ENCODE measurements at places on chromosomes 12 and 14.
A peak's percentile ranks its signal among the peaks of the same experiment; 100 is the strongest.

GRCh38 chr12:14968478-14968877 lies 4.4 kb upstream of the PDE6H start:
- DNase-seq = no peak
- H3K36me3 ChIP-seq = peaks cover 5% of the 10 kb centered on the region
- no peak overlapping the region for H3K4me3 ChIP-seq
- H3K4me1 ChIP-seq = peaks cover 35% of the 10 kb centered on the region

DNA sequence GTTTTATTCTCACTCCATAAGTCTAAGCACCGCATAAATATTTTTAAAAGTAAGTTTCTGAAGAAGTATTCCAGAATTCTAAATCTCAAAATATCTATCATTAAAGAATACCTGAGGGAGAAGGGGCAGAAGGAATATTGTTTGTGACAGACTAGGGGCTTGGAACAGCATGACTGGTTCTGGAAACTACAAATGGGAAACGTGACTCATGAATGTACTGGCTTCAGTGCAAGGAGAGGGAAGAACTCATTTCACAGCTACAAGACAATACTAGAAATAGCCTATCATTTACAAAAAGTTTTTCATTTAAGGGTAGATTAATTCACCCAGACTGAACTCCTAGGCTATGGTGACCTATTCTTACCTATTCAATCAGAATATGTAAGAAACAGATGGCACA lies 121.3 kb downstream of the SLC25A21 start:
- H3K4me1 ChIP-seq = no peaks in the 10 kb centered on the region
- H3K4me3 ChIP-seq = no peak overlapping the region
- no peak overlapping the region for H3K27ac ChIP-seq
- H3K27me3 ChIP-seq = no peaks in the 10 kb centered on the region
- H3K36me3 ChIP-seq = no peaks in the 10 kb centered on the region

- H3K4me3 ChIP-seq = peak overlapping the region; percentile 82
- peak overlapping the region; percentile 76 for H3K27ac ChIP-seq
- H3K4me1 ChIP-seq = peaks cover 21% of the 10 kb centered on the region
- H3K36me3 ChIP-seq = peaks cover 10% of the 10 kb centered on the region
- no peak for DNase-seq
- H3K27me3 ChIP-seq = peaks cover 3% of the 10 kb centered on the region
These were observed 1.3 kb downstream of the RCOR1 start for GRCh38 chr14:102593825-102594137.

GRCh38 chr12:20628226-20628787 lies 66.8 kb upstream of the SLCO1C1 start:
- H3K4me1 ChIP-seq = no peaks in the 10 kb centered on the region
- H3K36me3 ChIP-seq = no peaks in the 10 kb centered on the region
- H3K27me3 ChIP-seq = no peaks in the 10 kb centered on the region
- H3K4me3 ChIP-seq = no peak overlapping the region
- H3K27ac ChIP-seq = no peak overlapping the region

- peaks cover 31% of the 10 kb centered on the region for H3K27me3 ChIP-seq
- no peak overlapping the region for H3K27ac ChIP-seq
- H3K4me1 ChIP-seq = no peaks in the 10 kb centered on the region
- no peaks in the 10 kb centered on the region for H3K36me3 ChIP-seq
These were observed 139.9 kb upstream of the NCOR2 start for GRCh38 chr12:124707316-124707715.

- H3K27me3 ChIP-seq = no peaks in the 10 kb centered on the region
- no peaks in the 10 kb centered on the region for H3K4me1 ChIP-seq
- H3K4me3 ChIP-seq = no peak overlapping the region
These were observed 8.6 kb upstream of the CCDC196 start for GRCh38 chr14:66477567-66477966.

GRCh38 chr14:61644834-61645233 lies 50.5 kb upstream of the HIF1A start:
- H3K4me1 ChIP-seq = peaks cover 9% of the 10 kb centered on the region
- no peak overlapping the region for H3K27ac ChIP-seq
- H3K36me3 ChIP-seq = peaks cover 2% of the 10 kb centered on the region
- no peak for DNase-seq
- no peak overlapping the region for H3K4me3 ChIP-seq

DNA sequence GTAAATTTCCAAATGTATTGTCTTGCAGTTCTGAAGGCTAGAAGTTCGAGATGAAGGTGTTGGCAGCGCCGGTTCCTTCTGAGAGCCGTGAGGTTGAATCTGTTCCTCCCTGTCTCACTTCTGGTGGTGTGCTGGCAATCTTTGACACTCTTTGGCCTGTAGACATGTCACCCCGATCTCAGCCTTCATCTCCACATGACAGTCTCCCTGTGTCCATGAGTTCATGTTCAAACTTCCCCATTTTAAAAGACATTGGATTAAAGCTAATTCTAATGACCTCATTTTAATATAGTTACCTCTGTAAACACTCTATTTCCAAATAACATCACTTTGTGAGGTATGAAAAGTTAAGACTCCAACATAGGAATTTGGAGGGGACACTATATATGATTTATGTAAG lies 4.1 kb upstream of the RBM19 start:
- peaks cover 19% of the 10 kb centered on the region for H3K4me1 ChIP-seq
- H3K27me3 ChIP-seq = peaks cover 14% of the 10 kb centered on the region
- no peak overlapping the region for H3K4me3 ChIP-seq
- H3K36me3 ChIP-seq = peaks cover 2% of the 10 kb centered on the region
- no peak overlapping the region for H3K27ac ChIP-seq
- no peak for DNase-seq

DNA sequence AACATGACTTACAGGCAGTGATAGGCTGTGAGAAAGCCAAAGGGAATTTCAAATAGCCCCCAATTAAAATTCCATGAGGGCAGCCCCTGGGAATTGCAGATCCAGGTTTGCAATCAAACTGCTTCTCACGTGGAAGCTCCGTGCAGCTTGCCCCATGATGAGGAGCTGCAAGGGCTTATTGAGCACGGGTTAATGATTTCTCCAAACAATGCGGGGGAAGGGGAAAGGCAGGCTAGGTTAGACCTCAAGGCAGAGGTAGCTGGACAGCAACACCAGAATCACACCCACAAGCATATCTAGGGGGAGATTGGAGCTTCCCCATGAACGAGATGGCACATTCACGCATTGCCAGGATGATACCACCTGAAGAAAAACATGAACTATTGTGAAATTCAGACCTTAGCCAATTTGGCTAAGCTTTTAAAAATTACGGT lies 5.0 kb upstream of the DUSP6 start:
- no peaks in the 10 kb centered on the region for H3K27me3 ChIP-seq
- peaks cover 19% of the 10 kb centered on the region for H3K4me1 ChIP-seq
- H3K4me3 ChIP-seq = no peak overlapping the region
- no peak overlapping the region for H3K27ac ChIP-seq

DNA sequence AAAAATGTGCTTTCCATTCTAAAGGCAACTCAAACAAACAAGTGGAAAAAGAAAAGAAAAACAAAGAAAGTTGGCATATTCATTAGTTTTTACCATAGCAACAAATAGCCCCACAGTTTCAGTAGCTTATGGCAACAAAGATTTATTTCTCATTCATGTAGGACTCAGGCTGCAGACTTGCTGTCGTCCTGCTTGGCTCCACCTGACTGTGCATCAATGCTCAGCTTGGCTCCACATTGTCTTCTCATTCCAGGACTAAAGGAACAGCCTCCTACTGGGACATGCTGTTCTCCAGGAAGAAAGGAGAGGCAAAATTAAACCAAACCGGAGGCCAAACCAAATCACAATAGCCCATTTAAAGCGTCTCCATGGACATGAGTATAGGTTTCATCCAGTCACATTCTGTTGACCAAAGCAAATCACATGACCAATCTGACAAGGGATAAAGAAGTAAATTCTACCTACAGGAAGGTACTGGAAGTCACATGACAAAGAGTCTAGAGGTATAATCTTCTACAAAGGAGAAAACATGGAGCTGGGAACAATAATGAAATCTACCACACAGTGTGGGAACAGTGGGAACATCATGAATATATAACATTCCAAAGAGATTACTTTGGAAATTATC lies 222.5 kb downstream of the PIK3C2G start:
- no peak for DNase-seq
- H3K27ac ChIP-seq = no peak overlapping the region
- H3K27me3 ChIP-seq = no peaks in the 10 kb centered on the region
- H3K4me1 ChIP-seq = no peaks in the 10 kb centered on the region

GRCh38 chr12:59084511-59085375 lies 164.4 kb upstream of the LRIG3 start:
- H3K4me3 ChIP-seq = no peak overlapping the region
- no peaks in the 10 kb centered on the region for H3K27me3 ChIP-seq
- H3K36me3 ChIP-seq = no peaks in the 10 kb centered on the region
- no peak for DNase-seq
- no peak overlapping the region for H3K27ac ChIP-seq

- H3K36me3 ChIP-seq = peaks cover 2% of the 10 kb centered on the region
- no peak overlapping the region for H3K27ac ChIP-seq
- no peaks in the 10 kb centered on the region for H3K27me3 ChIP-seq
- H3K4me1 ChIP-seq = peaks cover 2% of the 10 kb centered on the region
These were observed 459.6 kb downstream of the ZFP36L1 start for GRCh38 chr14:68333262-68333661.

DNA sequence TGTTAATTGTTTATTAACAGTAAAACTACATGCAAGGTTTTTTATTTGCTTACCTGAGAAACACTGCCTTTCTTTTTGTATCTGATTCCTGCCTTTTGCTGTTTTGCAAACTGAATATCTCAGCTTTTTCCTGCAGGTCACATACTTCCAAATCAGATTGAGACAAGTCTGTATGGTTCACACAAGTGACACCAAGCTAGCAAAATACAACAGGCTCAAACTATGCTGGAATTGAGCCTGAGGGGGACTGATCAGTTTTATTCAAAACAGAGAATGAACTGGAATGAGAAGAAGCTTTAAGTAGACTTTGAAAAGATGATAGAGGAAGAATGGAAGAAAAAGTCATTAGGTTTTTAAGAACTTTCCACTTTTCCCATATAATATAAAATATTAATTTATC lies 12.2 kb upstream of the CDK17 start:
- H3K4me1 ChIP-seq = peaks cover 17% of the 10 kb centered on the region
- H3K4me3 ChIP-seq = no peak overlapping the region
- no peaks in the 10 kb centered on the region for H3K36me3 ChIP-seq

DNA sequence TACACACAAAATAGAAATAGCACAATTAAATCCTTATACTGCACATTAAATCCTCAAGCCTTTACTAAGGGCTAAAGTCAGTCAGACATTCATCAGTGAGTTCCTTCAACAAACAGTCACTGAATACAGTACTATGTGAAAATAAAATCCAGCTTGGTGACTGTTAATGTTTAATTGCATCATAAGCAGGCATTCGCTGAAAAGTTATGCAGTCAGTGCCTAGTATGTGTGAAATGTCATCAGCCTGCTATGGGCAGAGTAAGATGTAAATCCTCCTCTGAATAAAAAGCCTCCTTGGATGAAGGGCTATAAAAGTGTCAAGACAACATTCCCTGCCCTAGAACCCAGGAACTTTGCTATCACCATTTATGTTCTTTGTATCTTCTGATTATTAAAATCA lies 116.4 kb downstream of the PRICKLE1 start:
- no peak overlapping the region for H3K27ac ChIP-seq
- H3K36me3 ChIP-seq = no peaks in the 10 kb centered on the region
- peaks cover 20% of the 10 kb centered on the region for H3K4me1 ChIP-seq
- no peak for DNase-seq
- peaks cover 38% of the 10 kb centered on the region for H3K27me3 ChIP-seq

DNA sequence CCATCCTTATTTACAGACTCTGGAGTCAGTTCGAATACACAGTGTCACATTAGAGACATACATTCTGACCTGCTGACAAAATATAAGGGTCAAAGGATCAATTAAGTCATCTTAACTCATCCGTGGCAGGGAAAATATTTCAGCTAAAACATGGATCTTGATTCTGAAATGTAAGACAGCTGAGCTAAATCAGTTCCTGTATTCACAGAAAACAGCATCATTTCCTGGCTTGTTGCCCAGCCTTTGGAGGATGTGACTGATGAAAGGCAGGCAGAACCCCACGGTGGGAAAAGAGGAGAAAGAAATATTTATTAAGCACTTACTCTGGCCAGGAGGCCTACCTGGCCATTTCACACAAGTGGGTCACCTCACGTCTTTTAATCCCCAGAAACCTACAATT lies 101.9 kb downstream of the GAS2L3 start:
- no peak for DNase-seq
- no peaks in the 10 kb centered on the region for H3K4me1 ChIP-seq
- H3K27ac ChIP-seq = no peak overlapping the region
- H3K4me3 ChIP-seq = no peak overlapping the region
- peaks cover 3% of the 10 kb centered on the region for H3K27me3 ChIP-seq
- no peaks in the 10 kb centered on the region for H3K36me3 ChIP-seq

- no peak overlapping the region for H3K4me3 ChIP-seq
- H3K27ac ChIP-seq = no peak overlapping the region
- DNase-seq = no peak
- H3K36me3 ChIP-seq = no peaks in the 10 kb centered on the region
These were observed 120.3 kb upstream of the FLRT2 start for GRCh38 chr14:85409481-85410210.

DNA sequence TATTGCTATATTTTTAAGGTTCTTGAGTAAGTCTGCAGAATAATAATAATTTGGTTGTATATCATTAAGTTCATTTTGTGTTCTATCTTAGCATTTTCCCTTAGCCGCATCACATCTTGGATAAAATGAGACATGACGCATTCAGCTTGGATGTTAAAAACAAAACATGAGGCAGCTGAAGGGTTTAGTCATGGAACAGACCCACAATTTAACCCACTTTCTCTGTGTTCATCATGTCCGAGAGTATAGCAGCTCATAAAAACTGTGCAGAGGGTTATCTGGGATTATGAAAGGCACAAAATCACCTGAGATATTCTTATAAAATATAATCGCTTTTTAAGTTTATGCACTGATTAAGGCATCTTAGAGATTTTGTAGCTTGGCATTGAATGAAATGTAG lies 219.3 kb downstream of the TRHDE start:
- H3K27me3 ChIP-seq = no peaks in the 10 kb centered on the region
- no peaks in the 10 kb centered on the region for H3K36me3 ChIP-seq
- DNase-seq = no peak
- H3K4me1 ChIP-seq = no peaks in the 10 kb centered on the region

GRCh38 chr14:22024137-22024536 lies 350.5 kb upstream of the OR4E1 start:
- no peak for DNase-seq
- H3K27me3 ChIP-seq = peaks cover 2% of the 10 kb centered on the region
- H3K4me3 ChIP-seq = no peak overlapping the region
- peaks cover 10% of the 10 kb centered on the region for H3K4me1 ChIP-seq
- H3K27ac ChIP-seq = no peak overlapping the region

DNA sequence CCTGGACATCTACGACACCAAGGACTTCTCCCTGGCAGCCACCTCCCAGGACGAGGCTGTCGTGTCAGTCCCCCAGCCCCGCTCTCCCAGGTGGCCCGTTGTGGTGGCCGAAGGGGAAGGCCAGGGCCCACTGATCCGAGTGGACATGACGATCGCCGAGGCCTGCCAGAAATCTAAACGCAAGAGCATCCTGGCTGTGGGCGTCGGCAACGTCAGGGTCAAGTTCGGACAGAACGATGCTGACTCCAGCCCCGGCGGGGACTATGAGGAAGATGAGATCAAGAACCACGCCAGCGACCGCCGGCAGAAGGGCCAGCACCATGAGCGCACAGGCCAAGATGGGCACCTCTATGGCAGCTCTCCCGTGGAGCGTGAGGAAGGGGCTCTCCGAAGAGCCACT lies 118.6 kb downstream of the SLC15A4 start:
- H3K36me3 ChIP-seq = no peaks in the 10 kb centered on the region
- H3K4me1 ChIP-seq = no peaks in the 10 kb centered on the region
- no peaks in the 10 kb centered on the region for H3K27me3 ChIP-seq
- no peak for DNase-seq

GRCh38 chr12:46933947-46934346 lies 108.2 kb upstream of the SLC38A4 start:
- H3K27ac ChIP-seq = no peak overlapping the region
- no peak for DNase-seq
- peaks cover 31% of the 10 kb centered on the region for H3K27me3 ChIP-seq
- H3K4me3 ChIP-seq = no peak overlapping the region
- H3K4me1 ChIP-seq = no peaks in the 10 kb centered on the region

GRCh38 chr14:74348241-74348734 lies at the start of gene VRTN:
VRTN (plus strand) TSS chr14:74348471; CDS start chr14:74356784, 8,313 bp downstream.
- H3K4me1 ChIP-seq = no peaks in the 10 kb centered on the region
- H3K27ac ChIP-seq = peak within 1 kb of the TSS; percentile 16
- no peak for DNase-seq
- no peak within 1 kb of the TSS for H3K4me3 ChIP-seq

Measured in activated CD8-positive, alpha-beta memory T cell treated with anti-CD3 and anti-CD28 coated beads, Interleukin-2, amount 10 ng/mL, durations not matched to agents 7 days and 5 days (primary cell).